ENCODE measurements at places on chromosomes 3 and 15.

DNA sequence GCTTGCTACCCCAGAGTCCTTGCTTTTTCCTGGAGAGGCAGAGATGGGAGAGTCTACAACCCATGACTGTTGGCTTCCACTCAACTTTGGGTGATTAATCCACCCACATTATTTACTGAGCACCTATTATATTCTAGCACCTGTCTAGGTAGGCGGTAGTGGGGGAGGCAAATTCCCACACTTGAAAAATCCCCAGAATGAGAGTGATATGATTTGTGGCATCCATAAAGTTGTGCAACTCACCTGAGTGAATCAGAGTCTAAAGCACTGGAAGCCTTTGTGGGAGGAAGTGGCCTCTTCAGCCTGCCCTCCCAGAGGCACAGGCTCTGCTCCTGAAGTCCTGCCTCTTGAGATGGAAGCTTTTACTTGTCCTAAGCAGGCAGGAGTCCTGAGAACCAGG, 40.4 kb upstream of the CTNNB1 start:
- DNase-seq = no peak

DNA sequence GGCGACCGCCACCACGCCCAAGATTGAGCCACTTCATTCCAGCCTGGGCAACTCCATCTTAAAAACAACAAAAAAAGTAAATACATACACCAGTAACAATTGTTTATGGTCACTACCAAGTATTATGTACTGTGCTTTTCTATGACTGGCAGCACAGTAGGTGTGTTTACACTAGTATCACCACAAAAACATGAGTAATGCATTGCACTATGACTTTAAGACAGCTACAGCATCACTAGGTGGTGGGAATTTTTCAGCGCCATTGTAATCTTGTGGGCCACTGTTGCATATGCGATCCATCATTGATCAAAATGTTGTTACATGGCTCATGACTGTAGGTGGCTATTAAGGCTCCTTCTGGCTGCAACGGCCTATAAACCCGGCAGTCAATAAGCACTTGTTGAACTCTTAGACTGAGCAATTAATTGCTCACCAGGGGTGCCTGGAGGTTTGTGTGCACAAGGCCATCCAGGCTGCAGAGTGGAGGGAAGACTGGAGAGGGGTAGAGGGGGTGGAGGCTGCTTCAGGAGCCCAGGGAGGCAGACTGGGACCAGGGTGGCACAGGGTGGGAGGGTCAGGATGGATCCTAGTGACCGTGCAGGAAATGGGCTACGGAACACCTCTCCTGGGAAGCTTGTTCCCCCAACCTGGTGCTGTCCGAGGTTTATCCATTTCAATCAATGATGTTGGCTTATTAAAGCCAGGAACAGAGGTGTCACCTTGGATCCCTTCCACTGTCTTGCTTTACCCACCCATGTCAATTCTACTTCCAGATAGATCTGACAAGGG, 17.9 kb upstream of the COPG1 start:
- DNase-seq = peak; percentile 27

GRCh38 chr3:48394391-48394790, 22.4 kb downstream of the FBXW12 start:
- DNase-seq = no peak

- DNase-seq = no peak
Measured at GRCh38 chr3:27228805-27229204, 140.4 kb downstream of the NEK10 start.

- no peak for DNase-seq
Measured at GRCh38 chr15:80550219-80550907, 144.7 kb upstream of the ABHD17C start.

GRCh38 chr15:89486726-89487050, 9.7 kb downstream of the RHCG start:
- peak; percentile 90 for DNase-seq

DNA sequence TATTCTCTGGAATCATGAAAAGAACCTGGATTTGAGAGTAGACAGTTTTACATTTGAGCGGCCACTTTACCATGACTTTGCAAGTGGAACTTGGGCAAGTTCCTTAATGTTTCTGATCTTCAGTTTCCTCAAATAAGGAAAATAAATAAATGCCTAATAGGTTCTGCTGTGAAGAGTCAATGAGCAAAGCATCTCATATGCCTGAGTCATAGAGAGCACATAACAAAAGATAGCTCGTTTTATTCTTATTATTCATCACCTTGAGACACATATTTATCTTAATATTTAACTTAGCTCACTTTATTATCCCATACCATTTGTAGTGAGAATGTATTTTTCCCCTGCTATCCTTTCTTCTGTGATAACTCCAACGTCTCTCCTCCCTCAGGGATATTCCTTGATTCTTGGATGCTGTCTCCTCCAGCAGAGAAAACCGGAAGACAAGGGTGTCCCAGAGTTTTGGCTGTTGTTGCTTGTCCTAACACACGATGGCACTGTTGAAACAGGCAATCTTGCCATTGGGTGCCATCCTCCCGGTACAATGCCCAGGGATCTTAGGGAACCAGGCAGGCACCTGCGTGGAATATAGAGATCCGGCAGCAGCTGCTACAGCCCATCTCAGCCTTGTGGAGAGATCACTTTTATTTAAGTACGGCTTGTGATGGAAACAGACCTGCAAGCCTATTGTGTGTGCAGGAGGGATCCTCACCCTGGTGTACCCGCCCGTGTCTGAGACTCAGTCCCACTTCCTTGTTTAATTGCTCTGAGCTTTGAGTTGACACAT, 33.3 kb upstream of the VPS33B start:
- peak; percentile 78 for DNase-seq
